ENCODE measurements at places on chromosomes 12 and 14. TPM values are rescaled to one million over a fixed set of nuclear protein-coding genes. Genes with fewer than 3 reads are reported as not detected.

Gene PSMC6
- polyA plus RNA-seq, result 38.1 TPM

Gene TBX5
- not detected for polyA plus RNA-seq

Gene P2RX7
- 6.6 TPM for polyA plus RNA-seq

Gene OASL
- polyA plus RNA-seq, result 11.2 TPM

Gene GPHN
- 4.0 TPM for polyA plus RNA-seq

Gene LRIG3
- polyA plus RNA-seq, result not detected

Gene PMCH
- not detected for polyA plus RNA-seq

Gene ERG28
- 27.0 TPM for polyA plus RNA-seq

Data from naive thymus-derived CD8-positive, alpha-beta T cell (primary cell).